Thymus (tissue), 14 donors: ENCODE measurements at places on chromosomes 11 and 22. TPM values are rescaled to one million over a fixed set of nuclear protein-coding genes. Genes with fewer than 3 reads are reported as not detected.

OR51B6 gene
- total RNA-seq = not detected

OOSP3 gene
- total RNA-seq = not detected

NXPE4 gene
- total RNA-seq = not detected

GRCh38 chr11:112178936-112179335, 3.6 kb downstream of the BCO2 start:
- no peak overlapping the region for H3K4me3 ChIP-seq
- H3K27ac ChIP-seq = no peak overlapping the region
- H3K4me1 ChIP-seq = no peaks in the 10 kb centered on the region
- no peak for DNase-seq

DNA sequence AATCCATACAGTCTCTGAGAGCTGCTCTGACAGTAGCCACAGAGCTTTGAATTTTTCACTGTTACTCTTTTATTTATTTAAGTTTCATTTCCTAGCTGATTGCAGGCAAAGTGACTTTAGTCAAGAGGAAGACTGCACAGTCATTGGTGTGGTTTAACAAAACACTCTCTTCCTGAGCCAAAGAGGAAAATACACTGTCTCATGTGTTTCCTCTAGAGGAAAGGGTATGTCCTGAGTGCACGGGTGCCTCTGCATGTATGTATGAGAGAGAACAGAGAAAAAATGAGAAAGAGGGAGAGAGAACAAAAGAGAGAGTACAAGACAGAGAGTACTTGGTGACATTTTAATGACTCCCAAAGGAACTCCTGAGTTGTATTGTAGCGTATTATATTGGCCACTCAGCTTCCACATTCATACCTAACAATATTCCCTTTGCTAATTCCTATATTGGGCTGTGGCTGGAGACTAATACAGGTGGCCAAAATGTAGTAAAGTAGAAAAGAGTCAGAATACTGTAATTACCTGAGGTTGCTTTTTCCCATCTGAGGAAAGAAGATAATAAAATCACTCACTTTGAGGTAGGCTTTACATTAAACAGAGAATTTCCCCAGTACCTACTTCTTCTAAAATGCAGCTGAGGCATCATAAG, at the start of gene OR4D9:
TSS of gene OR4D9 (plus strand) at position 599 of the 649 bp plus-strand sequence. CDS start 3,374 bp downstream, outside the sequence.
- no peak within 1 kb of the TSS for H3K4me3 ChIP-seq
- peaks cover 7% of the 10 kb centered on the region for H3K4me1 ChIP-seq
- peak; percentile 25 for DNase-seq
- no peaks in the 10 kb centered on the region for H3K27me3 ChIP-seq

DNA sequence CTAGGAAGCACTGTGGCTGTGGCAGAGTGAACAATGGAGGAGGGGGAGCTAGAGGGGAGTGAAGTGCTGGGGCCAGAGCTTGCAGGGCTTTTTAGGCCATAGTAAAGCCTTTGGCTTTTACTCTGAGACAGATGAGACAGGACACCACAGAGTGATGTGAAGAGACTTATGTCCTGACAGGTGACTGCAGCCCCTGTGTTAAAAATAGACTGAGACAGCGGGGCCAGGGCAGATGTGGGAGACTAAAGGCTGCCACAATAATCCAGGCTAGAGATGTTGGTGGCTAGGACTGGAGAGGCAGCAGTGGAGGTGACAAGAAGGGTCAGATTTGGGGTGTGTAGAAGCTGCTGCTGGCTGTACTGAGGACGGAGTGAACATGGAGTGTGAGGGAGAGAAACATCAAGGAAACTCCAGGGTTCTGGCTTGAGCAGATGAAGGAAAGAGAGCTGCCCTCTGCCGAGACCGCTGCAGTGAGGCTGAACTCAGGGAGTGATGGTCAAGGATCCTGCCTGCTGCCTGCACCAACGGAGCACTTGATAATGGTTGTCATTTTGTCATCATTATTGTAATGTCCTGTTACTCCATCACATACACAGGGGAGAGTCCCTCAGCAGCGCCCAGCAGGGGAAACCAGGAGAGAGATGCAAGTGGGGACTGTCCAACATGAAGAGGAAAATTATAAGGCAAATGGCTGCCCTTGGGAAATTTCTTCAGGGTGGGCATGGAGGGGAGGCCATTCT, 27.4 kb downstream of the SLC43A1 start:
- H3K36me3 ChIP-seq = no peaks in the 10 kb centered on the region
- peaks cover 7% of the 10 kb centered on the region for H3K4me1 ChIP-seq
- H3K27ac ChIP-seq = no peak overlapping the region
- DNase-seq = no peak
- H3K27me3 ChIP-seq = peaks cover 7% of the 10 kb centered on the region

DNA sequence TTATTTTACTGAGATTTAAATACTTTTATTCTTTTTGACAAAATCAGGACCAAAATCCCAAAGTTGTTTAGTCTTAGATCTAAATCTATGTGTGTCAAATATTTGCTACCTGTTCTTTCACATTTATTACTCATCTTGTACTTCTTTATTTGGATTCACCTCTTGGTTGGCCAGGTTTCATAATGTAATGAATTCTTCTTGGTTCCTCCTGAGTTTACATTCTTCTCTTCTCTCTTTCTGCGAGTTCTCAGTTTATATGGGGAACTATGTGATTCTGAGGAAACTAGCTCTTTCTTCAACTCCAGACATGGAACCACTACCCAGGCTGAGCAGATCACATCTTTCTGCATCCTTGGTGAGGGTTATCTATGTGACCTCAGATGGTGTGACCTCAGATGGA, 50.2 kb downstream of the EHF start:
- no peaks in the 10 kb centered on the region for H3K4me1 ChIP-seq
- no peaks in the 10 kb centered on the region for H3K27me3 ChIP-seq
- H3K36me3 ChIP-seq = no peaks in the 10 kb centered on the region

DNA sequence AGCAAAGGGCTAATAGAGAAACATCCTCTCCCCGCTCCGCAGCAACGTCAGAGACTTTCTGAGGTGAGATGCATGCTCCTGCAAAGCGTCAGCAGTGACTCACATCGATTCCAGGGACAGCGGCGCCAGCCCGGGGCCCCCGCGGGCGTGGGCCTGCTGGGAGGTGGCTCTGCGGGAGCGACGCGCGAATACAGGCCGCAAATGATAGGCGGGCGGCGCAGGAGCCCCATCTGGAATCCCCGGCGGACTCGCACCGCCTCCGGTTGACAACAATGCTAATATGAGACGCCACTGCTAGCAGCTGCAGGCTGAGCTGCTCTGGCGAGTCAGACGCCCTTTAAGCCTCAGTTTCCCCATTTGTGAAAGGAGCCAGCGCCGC, 557 bp downstream of the RANGAP1 start:
- peak overlapping the region; percentile 94 for H3K27ac ChIP-seq
- H3K36me3 ChIP-seq = peaks cover 29% of the 10 kb centered on the region
- H3K27me3 ChIP-seq = no peaks in the 10 kb centered on the region
- peak overlapping the region; percentile 94 for H3K4me3 ChIP-seq
- H3K4me1 ChIP-seq = peaks cover 8% of the 10 kb centered on the region

DNA sequence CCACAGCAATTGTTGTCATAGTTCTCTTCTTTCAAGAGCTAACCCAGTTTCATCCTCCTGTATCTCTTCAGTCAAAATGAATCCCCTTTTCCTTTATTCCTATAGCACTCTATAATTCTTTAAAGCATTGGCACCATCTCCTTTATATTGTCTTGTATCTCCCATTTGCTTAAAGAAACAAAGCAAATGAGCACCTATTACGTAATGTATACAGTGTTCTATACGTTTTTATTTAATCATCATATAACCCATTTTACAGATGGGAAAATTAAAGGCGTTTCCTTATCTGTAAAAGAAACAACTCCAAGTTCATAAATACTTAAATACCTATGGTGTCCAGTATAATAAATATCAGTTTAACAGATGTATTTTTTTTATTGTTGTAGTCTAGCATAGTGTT, 6.4 kb upstream of the REXO2 start:
- no peaks in the 10 kb centered on the region for H3K4me1 ChIP-seq
- H3K27me3 ChIP-seq = no peaks in the 10 kb centered on the region
- H3K4me3 ChIP-seq = no peak overlapping the region
- no peaks in the 10 kb centered on the region for H3K36me3 ChIP-seq

DNA sequence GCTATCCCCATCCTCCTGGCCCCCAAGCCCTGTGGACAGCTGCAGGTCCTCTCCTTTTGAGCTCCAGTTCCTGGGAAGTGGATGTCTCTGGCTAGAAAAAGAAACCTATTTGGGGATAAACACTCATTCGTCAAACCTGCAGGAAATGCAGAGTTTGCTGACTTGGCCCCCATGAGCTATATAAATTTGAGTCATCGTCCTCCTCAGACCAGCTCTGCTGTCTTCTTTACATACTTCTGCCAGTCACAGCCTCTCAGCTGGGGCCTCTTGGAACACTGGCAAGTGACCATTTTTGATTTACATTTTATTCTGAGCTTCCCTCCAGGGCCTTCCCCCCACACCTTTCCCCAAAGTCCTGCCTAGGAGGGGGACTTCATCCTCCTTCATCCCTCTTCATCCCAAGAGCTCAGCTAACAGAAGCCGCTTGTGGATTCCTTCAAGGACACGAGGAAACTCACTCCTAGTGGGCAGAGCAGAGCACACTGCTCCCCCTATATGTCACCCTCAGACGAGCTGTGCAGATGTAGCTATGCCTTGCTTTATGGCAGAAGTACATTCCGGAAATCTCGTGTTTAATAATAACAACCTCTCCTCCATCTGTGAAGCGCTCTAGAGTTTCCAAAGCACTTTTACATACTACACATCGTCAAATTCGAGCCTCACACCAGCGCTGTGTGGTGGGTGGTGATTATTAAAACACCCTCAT, 131.8 kb downstream of the FEZ1 start:
- no peak overlapping the region for H3K27ac ChIP-seq
- H3K36me3 ChIP-seq = no peaks in the 10 kb centered on the region
- H3K4me1 ChIP-seq = no peaks in the 10 kb centered on the region
- no peak for DNase-seq
- H3K27me3 ChIP-seq = no peaks in the 10 kb centered on the region
- H3K4me3 ChIP-seq = no peak overlapping the region

- no peak overlapping the region for H3K4me3 ChIP-seq
- no peaks in the 10 kb centered on the region for H3K27me3 ChIP-seq
- H3K27ac ChIP-seq = no peak overlapping the region
- DNase-seq = no peak
Measured at GRCh38 chr22:36757668-36758211, 18.2 kb downstream of the IFT27 start.

DNA sequence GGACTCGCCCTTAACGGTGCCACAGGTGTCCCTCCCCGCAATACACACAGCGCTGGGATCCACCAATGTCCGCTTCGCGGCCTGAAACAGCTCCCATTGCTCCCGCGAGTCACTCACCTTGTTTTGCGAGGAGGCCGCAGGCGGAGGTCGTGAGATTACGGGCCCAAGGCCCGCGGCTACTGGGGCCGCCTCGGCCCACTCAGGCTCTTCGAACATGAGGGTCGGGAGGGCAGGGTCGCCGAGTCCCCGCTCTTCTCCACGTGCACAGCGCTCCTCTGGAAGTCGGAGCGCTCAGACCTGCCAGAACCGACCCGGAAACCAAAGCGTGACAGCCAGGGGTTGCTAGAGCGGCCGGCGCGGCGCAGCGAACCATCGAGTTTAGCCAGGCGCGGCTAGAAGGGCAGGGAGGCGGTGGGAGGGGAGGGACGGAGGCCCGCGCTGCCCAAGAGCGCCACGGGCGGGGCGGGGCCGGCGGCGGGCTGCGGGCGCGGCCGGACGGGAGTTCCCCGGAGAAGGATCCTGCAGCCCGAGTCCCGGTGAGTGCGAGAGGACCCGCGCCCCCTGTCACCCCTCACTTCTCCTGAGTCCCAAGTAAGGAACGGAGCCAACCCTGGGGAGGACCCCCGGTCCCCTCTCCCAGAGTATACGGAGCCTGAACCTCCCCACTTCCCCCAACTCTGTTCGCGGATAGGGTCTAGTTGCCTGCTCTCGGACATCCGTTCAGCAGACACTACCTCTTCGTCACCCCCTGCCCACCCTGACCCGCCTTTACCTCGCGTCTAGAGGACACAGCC, at the start of the genes ILK and RRP8:
TSS of gene ILK (plus strand) at position 488 of the 794 bp plus-strand sequence. CDS start 498 bp downstream, outside the sequence.
TSS of gene RRP8 (minus strand) at position 330 of the 794 bp plus-strand sequence. CDS start at position 216, 114 bp downstream.
- peak; percentile 76 for DNase-seq
- peaks cover 39% of the 10 kb centered on the region for H3K36me3 ChIP-seq
- H3K4me3 ChIP-seq = peak within 1 kb of the TSS; percentile 80
- H3K27me3 ChIP-seq = no peaks in the 10 kb centered on the region

DNA sequence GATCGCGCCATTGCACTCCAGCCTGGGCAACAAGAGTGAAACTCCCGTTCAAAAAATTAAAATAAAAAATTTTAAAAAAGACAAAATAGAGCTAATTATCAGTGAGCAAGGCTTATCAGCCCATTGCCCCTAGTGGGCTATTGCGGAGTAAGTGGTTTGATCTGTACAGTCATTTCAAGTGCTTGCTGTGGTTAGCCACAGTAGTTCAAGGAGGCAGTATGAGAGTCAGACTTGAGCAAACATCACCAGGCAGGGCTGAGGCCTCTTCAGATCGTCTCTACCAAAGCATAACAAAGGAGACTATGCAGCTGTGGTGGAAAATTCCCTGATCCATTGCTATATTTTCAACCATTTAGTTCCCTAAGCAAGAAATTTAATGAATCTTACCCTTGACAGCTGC, 4.3 kb upstream of the SBF2 start:
- H3K36me3 ChIP-seq = no peaks in the 10 kb centered on the region
- H3K4me1 ChIP-seq = peaks cover 13% of the 10 kb centered on the region
- no peak for DNase-seq
- H3K4me3 ChIP-seq = no peak overlapping the region

GRCh38 chr11:116960930-116961329, 123.5 kb upstream of the APOA1 start:
- H3K27me3 ChIP-seq = no peaks in the 10 kb centered on the region
- no peak overlapping the region for H3K4me3 ChIP-seq

DNA sequence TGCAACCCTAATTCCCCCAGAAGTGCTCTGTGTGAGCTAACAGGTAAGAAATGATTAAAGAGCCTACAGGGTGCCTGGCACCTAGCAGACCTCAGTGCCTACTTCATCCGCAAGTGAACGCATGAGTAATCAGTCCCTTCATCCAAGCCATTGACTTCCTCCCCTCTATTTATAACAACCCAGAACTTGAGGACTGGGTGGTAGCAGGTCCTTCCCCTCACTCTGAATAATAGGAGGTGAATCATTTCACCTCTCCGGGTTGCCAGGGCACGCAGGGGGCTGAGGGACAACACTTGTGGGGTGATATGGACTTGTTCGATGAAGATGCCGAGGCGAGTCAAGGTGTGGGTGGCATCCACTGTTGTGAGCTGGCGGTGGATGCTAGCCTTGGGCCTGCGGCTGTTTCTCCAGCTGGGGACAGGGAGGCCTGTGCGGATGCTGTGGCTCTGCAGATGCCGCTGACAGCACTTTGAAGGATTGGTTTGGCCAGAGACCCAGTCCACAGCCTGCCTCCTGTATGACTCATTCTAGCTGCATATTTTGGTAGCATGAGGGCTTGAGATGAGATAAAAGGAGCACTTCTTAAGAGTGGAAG, 11.7 kb upstream of the SORL1-AS1 start:
- no peaks in the 10 kb centered on the region for H3K36me3 ChIP-seq
- DNase-seq = no peak
- H3K27ac ChIP-seq = peak overlapping the region; percentile 9
- peaks cover 31% of the 10 kb centered on the region for H3K4me1 ChIP-seq
